Activated T-cell treated with anti-CD3 and anti-CD28 coated beads, Interleukin-2, amount 50 U/mL, for 24 hours (primary cell): ENCODE measurements at places on chromosomes 12 and 14.

DNA sequence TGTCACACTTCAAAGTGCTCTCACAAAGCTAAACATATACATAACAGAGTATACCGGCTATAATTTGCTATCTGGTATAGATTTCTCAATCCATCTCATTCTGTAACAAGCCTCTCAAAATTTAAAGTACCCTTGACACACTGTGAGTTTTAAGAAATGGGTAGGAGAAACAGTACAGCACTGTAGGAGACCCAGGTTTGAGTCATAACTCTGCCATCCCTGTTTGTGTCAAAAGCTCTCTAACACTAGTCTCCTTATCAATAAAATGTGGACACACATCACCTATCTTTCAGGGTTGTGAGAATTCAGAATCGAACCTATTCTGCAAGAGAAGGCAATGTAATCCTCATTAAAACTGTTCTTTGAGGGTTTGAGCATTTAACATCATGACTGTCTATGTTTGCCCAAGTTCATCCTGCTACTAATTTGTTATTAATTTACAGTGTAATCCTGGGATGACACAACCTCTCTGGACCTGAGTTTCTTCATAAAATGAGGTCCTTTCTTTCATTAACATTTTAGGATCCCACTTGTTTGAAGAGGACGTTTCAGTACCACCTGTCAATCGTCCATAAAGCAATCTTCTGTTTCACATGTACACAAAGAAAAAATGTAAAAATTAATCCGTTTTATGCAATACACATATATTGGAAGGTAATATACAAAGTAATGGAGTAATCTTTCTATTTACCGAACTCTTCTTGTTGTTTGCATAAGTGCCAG lies 12.1 kb downstream of the SPTSSA start:
- DNase-seq, result no peak

DNA sequence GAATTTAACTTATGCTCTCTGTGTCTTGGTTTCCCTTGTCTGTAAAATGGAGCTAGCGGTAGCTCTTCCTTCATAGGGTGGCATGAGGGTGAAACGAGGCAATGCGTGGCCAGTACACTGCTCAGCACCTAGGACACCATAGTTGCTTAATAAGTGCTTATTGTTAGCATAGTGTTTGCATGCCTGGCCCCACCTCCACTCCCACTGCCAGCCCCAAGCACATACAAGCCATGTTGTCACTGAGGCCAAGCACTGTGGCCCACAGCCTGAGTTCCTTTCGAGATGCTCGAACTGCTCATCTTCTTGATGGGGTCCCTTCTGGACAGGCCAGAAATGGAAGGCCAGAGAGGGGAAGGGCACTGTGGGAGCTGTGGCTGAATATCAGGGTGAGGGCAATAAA lies 839 bp downstream of the FICD start:
- DNase-seq, result peak; percentile 41

DNA sequence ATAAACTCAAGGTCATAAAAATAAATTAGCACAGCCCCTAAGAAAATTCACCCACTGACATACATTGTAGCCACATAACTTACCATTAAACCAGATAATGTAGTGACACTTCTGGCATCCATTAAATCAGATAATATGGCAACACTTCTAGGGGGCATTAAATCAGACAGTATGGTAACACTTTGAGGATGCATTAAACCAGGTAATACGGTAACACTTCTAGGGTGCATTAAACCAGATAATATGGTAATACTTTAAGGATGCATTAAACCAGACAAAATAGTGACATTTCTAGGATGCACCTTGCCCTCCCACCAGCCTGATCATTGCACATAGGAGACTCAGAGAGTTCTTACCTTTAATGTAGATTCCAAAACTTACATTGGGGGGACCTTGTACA lies 1220.5 kb upstream of the TMEM132C start:
- DNase-seq, result no peak

DNA sequence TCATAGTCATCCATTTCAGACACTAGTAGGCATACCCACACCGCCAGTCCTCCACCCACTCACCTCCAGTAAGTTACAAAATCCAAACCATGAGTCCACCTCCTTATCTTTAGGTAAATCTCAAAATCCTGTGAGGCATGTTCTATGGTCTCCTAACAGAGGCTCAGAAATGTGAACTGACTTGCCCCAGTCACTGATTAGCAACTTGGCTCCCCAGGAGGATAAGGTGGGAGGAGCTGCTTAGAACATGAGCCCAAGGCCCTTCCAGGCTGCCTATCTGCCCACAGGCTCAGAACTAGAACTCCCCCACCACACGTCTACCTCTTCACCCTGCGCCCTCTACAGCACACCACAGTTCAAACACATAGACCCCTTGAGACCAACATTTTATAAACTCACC lies 19.9 kb downstream of the SETD3 start:
- no peak for DNase-seq

DNA sequence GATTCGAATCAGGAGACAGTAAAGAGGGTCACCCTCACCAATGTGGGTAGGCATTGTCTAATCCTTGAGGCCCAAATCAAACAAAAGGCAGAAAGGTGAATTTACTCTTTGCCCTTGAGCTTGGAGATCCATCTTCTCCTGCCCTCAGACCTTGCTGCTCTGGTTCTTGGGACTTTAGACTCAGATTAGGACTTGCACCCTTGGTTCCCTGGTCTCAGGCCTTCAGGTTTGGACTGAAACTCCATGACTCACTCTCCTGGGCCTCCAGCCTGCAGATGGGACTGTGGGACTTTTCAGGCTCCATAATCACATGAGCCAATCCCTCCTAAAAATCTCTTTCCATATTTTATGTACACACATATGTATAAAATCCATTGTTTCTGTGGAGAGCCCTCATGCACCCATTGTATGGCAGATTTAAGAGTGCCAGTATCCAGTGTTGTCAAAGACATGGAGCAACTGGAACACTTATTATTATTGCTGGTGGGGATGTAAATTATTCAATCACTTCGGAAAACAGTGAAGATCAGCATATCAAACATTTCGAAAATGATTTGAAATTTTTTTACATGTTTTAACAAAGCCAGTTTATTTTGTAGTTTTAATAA lies 48.7 kb downstream of the EID3 start:
- no peak for DNase-seq

- peak; percentile 75 for DNase-seq
Observed at GRCh38 chr14:34059925-34060650, 109.2 kb upstream of the EGLN3 start.

GRCh38 chr12:104520242-104520900 lies 63.6 kb downstream of the CHST11 start:
- DNase-seq, result no peak

- DNase-seq, result no peak
Observed at GRCh38 chr12:127388985-127389384, 878.0 kb upstream of the TMEM132C start.

GRCh38 chr12:50728841-50729240 lies 35.1 kb upstream of the ATF1 start:
- no peak for DNase-seq

GRCh38 chr12:115506822-115507559 lies 770.5 kb downstream of the MED13L start:
- no peak for DNase-seq

DNA sequence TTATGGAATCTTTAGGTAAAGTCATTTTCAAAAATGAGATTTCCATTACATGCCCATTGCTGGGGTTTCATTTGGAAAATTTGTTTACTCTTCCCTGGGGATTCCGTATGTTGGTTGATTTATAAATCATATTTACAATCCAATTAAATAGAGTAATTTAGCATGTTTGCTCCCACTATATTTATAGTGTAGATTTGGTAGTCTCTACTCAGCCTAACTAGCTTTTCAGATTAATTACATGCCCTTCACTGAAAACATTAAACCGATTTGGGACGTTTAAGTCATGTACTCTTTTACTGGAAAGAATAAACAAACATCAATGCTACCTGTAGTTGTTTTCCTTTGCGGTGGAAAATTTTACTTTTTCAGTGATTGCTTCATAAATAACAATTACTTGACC lies 10.4 kb downstream of the PAX9 start:
- no peak for DNase-seq

GRCh38 chr12:88763536-88764100 lies 183.3 kb upstream of the KITLG start:
- DNase-seq, result no peak

- DNase-seq, result no peak
Observed at GRCh38 chr12:13941258-13942249, 39.8 kb downstream of the GRIN2B start.

DNA sequence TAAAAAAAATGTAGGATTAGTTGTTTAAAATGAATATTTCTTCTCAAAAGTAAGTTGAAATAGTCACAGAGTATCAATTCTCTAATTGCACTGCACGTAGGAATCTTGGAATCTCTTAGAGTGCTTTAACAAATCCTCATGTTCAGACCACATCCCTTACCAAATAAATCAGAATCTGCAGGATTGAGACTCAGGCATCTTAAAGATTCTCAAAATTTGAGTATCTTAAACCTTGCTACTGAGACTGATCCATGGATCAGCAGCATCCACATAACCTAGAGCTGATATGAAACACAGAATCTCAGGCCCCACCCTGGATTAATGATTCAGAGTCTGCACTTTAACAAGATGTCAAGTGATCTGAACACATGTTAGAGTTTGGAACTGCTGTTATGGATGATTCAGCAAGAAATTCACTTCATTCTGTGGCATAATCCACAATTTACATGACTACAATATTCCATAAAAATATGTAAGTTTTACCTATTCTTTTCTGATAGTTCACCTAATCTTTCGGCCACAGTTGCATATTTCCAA lies 58.7 kb downstream of the ADAMTS20 start:
- DNase-seq, result no peak

- DNase-seq, result peak; percentile 13
Observed at GRCh38 chr14:95510804-95511203, 5.6 kb downstream of the SYNE3 start.
